Glutamatergic neuron (in vitro differentiated cells): ENCODE measurements at places on chromosomes 1 and 21. TPM values are rescaled to one million over a fixed set of nuclear protein-coding genes. Genes with fewer than 3 reads are reported as not detected.

Gene KRTAP11-1
- total RNA-seq, result not detected

Gene GLIS1
- total RNA-seq, result 0.76 TPM

DNA sequence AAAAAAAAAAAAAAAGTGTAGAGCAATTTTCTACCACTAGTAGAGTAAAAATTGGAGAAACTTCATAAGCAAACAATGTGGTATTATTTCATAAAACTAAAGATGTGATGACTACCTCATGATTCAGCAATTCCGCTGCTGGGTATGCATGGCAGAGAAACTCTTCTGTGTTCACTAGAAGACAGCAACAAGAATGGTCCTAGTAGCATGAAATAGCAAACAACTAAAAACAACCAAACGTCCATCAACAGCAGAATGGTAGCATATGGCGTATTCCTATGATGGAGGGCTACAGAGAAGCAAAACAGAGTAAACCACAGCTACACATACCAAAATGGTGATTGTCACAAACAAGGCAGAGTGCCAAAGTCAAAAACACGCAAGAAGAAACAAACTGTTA is 18.9 kb downstream of the HTR1D start:
- H3K27me3 ChIP-seq, result peaks cover 4% of the 10 kb centered on the region
- peaks cover under 1% of the 10 kb centered on the region for H3K36me3 ChIP-seq
- DNase-seq, result no peak

GRCh38 chr1:213131851-213132655 is 81.0 kb downstream of the RPS6KC1 start:
- no peaks in the 10 kb centered on the region for H3K36me3 ChIP-seq
- peaks cover 2% of the 10 kb centered on the region for H3K27me3 ChIP-seq
- H3K4me1 ChIP-seq, result peaks cover 20% of the 10 kb centered on the region
- no peak overlapping the region for H3K27ac ChIP-seq
- DNase-seq, result no peak
- no peak overlapping the region for H3K4me3 ChIP-seq

DNA sequence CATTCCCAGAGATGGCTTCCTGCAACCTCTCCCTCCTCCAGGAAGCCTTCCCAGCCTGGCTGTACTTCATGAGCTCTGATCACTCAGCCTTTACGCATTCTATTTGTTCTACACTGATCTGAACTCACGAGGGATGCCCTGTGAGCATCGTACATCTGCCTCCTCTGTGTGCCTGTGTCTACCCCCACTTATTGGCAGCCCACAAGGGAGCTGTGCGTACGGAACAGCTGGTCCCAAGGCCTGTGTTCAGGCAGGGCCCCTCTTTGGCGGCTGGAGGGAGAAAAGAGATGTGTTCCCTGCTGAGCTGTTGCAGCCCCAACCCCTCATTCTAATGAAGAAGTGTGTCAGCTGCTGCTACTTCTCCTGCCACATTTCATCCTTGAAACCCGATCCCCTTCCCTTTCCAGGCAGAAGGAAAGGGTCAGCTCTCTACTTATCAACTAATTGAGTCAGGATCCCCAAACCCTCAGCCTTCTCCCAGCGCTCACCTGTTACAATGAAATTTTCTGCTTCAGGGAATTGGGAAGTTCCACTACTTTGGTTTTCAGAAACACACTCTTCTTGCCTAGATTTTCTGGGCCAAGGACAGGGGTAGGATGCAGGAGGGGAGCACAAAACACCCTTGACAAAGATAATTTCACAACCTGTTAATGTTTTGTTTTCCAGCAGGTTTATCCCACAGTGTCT is 3.2 kb downstream of the INKA2 start:
- H3K27ac ChIP-seq, result no peak overlapping the region
- peaks cover 14% of the 10 kb centered on the region for H3K36me3 ChIP-seq
- H3K27me3 ChIP-seq, result peaks cover 38% of the 10 kb centered on the region
- H3K4me3 ChIP-seq, result no peak overlapping the region

- no peaks in the 10 kb centered on the region for H3K4me1 ChIP-seq
- H3K27me3 ChIP-seq, result peaks cover 2% of the 10 kb centered on the region
- no peak overlapping the region for H3K27ac ChIP-seq
- no peak overlapping the region for H3K4me3 ChIP-seq
Observed at GRCh38 chr1:7886405-7886745, 33.5 kb upstream of the UTS2 start.

DNA sequence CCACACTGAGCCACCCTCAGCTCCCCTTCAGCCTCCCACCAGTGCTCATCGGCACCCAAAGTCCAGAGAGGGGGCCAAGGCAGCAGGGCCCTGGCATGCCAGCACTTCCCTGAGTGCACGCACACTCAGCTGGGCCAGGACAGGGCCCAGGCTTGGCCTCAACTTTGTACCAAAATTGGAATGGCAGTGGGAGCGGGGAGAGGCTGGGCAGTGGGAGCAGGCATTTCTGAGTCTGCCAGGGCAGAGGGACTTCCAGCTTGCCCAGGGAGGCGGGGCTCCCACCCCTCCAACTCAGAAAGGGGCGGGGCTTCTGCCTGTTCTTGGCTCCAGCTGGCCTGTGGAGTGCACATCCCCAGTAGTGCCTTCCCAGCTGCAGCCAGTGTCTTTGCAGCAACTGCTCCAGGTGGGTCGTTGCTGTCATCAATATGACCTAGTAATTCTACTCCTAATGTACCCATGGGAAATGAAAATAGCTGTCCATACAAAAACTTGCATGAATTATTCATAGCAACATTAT is 10.3 kb upstream of the SNX7 start:
- no peaks in the 10 kb centered on the region for H3K36me3 ChIP-seq
- no peak overlapping the region for H3K4me3 ChIP-seq
- DNase-seq, result peak; percentile 59

DNA sequence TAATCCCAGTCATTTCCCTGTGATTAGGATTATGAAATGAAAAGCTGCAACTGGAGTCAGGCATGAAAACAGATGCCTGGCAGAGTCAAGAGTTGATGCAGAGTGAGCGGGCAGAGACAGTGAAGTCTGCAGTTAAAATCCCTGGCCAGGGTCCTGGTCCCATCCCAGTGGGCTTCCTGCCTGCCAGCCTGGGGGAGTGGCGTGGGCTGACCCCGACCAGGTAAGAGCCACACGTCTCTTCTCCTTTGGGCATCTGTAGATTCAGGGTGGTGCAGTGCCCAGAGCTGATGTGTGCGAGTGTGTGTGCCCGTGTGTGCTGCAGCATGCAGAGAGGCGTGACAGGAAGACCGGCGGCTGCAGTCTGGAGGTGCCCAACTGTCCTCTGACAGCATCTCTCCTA is 6.2 kb upstream of the KIAA1614 start:
- DNase-seq, result no peak
- peaks cover 1% of the 10 kb centered on the region for H3K4me1 ChIP-seq
- no peak overlapping the region for H3K27ac ChIP-seq

GRCh38 chr1:105556266-105556665 is 1500.2 kb upstream of the PRMT6 start:
- no peak overlapping the region for H3K27ac ChIP-seq
- DNase-seq, result no peak
- no peaks in the 10 kb centered on the region for H3K36me3 ChIP-seq
- no peaks in the 10 kb centered on the region for H3K27me3 ChIP-seq
- no peaks in the 10 kb centered on the region for H3K4me1 ChIP-seq
- no peak overlapping the region for H3K4me3 ChIP-seq
